ENCODE measurements at places on chromosomes 7 and 10.

DNA sequence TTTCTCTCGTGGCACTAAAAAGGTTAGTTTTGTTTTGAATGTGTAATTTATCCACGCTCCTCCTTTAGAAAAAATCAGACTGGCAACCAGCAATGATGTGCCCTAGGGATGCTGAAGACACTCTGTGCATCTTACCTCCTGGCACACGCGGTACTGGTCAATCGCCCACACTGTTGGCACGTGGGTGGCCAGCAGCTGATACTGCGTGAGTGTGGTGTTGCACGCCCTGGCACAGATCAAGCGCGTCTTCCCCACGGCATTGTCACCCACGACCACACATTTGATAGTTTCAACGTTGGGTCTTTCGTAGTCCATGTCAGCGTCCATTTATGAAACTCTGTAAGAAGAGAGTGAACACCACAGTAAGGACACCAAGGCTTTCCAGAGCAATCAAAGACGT, 32.8 kb downstream of the RHOBTB1 start:
- no peak for DNase-seq

- peak; percentile 37 for DNase-seq
These were observed 547.1 kb upstream of the ANKRD30A start for GRCh38 chr10:36578306-36578705.

GRCh38 chr7:51031216-51031615, 248.5 kb upstream of the GRB10 start:
- no peak for DNase-seq

- DNase-seq, result no peak
These were observed 125.7 kb downstream of the ZMYND11 start for GRCh38 chr10:260819-261429.

DNA sequence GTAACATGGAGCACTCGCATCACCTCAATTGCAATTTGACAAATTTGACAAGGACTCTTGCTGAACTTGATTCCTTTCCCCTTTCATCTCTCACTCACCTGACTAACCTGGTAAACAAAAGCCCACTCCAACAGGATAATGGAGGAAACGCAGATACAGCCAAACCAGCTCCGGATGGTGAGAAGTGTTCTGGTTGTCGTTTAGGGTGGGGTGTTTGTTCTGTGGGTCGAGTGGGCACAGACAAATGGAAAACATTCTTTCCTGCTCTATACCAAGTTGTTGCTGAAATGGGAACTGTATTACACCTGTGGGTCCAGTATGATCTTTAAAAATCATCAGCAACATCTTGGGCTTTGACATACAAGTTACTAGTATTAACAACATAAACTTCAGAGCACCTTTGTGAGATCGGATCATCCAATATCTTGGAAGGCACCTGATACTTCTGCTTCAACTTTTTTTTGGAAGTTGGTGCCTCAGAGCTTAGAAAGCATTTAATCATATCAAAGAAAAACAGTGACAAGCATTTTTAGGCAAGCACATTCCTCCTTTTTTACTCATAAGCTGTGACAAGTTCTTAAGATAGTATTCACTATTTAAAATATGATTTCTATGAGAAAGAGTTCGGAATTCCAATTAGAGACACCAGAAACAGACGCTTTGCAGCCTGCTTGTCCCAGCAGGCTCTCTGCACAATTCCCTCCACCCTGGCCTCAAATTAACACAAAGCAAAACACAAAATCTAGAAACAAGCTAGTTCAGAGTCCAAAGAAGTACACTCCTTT, 58.1 kb downstream of the CCDC186 start:
- peak; percentile 10 for DNase-seq

- no peak for DNase-seq
These were observed 76.0 kb downstream of the DENND2A start for GRCh38 chr7:140564643-140565042.

GRCh38 chr7:158477866-158478265, 109.8 kb downstream of the PTPRN2 start:
- no peak for DNase-seq

DNA sequence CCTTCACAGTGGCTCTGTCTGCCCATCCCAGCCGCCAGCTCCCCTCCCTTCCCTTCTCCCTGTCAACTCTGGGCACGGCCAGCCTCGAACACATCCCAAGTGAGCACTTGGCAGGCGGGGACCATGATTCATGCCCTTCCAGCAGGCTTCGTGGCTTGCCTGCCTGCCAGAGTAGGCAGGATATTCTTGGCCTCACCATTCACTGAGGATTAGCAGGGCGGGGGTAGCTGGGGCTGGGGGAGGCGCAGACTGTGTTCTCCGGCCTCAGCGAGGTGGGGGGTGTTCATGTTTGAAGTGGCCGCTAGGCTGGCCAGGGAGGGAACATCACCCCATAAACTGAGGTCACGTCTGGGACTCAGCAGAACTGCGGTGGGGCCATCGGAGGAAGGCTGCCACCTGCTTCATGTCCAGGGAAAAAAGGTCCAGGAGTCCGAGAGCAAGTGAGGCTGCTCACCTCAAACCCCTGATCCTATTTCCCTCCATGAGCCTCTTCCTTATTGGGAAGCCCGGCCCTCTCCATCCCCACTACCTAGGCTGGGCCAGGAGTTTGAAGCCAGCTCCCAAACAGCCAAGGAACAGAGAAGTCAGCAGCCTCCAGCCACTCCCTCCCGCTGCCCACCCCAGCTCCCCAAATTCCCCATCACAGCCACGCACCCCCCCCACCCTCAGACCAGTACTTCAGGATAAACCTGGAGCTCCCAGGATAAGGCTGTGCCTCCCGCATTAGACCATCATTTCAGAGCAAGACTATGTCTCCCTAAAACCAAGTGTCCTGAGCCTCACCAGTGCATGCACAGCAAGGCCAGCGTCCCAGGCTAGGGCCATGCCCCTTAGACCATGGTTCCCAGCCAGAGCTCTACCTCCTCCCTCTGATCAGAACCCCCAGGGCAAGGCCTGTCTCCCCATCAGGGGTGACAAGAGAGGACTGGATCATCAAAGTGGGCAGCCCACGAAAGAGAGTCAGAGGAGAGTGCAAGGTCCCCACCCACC, 42.8 kb upstream of the RABGEF1 start:
- peak; percentile 79 for DNase-seq

All from fibroblast of the aortic adventitia (primary cell).